ENCODE measurements at places on chromosomes 13 and 19.

DNA sequence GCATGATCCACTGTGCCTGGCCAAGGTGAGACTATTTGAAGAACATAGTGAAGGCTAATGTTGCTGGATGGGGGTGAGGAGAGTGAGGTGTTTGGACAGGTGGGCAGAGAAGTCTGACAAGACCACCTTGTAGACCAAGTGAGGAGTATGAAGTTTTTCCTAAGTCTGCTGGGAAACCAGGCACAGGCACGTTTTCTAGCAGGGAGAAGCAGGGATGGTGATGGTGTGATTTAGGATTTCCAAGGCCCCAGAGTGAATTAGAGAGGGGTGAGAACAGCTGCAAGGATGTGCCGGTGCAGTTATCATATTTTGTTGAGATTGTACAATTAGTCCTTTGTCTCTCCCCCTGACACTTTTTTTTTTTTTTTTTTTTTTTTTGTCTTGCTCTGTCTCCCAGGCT lies 5.6 kb upstream of the PKN1 start:
- no peak for DNase-seq

- DNase-seq, result no peak
Observed at GRCh38 chr13:35107535-35107934, 165.5 kb downstream of the NBEA start.

GRCh38 chr13:31168736-31169135 lies 7.0 kb upstream of the HSPH1 start:
- DNase-seq, result no peak

DNA sequence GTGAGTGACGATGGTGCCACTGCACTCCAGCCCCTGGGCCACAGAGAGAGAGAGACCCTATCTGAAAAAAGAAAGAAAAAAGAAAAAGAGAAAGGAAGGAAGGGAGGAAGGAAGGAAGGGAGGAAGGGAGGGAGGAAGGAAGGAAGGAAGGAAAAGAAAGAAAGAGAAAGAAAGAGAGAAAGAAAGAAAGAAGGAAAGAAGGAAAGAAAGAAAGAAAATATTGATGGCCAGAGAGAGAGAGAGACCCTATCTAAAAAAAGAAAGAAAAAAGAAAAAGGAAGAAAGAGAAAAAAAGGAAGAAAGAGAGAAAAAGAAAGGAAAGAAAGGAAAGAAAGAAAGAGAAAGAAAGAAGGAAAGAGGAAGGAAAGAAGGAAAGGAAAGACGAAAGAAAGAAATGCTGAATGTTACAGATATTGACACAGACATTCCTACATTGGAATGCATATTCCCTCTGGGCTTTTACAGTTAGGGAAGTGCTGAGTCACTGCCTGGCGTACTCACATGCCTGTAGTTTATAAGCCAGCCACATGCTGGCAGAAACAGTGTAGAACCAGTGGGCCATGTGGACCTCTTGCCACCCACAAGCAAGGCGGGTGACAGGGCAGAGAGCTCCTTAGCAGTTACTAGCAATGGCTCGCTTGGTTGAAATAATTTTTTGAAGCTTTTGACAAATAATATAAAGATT lies 34.6 kb upstream of the SLC46A3 start:
- DNase-seq, result no peak

- no peak for DNase-seq
Observed at GRCh38 chr13:102903659-102904407, 58.0 kb downstream of the ERCC5 start.

GRCh38 chr13:101522607-101523006 lies 70.1 kb downstream of the ITGBL1 start:
- DNase-seq, result no peak

DNA sequence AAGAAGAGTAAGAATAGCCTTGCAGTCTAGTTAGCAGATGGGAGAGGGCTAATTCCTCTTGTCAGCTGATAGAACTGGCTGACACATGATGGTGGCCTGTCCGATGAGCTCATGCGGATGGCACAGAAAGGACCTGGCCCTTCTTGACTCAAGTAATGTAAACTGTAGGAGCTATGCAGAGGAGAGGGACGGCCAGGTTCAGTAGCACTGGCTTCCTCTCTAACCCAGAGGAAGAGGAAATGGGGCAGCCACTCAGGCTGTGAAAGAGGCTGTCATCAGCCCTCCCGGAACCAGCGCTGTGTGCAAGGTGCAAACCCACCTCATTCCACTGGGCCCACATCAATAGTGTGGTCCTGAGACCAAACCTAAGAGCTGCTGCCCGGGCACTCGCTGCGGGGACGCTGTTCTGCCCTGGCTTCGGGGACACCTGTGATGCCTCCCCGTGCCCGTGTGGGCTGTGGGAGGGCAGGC lies 30.8 kb upstream of the USE1 start:
- peak; percentile 68 for DNase-seq

GRCh38 chr13:49874430-49874829 lies 61.7 kb downstream of the SPRYD7 start:
- DNase-seq, result no peak
